Hippocampal formation (tissue), 2 donors: ENCODE measurements at places on chromosomes 1 and 21.

GRCh38 chr1:241097479-241097878 is 259.5 kb downstream of the RGS7 start:
- no peak for DNase-seq

- no peak for DNase-seq
Observed at GRCh38 chr1:22283596-22283995, 140.7 kb upstream of the WNT4 start.

- DNase-seq = no peak
Observed at GRCh38 chr21:45313015-45313414, 25.3 kb upstream of the POFUT2 start.

- no peak for DNase-seq
Observed at GRCh38 chr1:52952112-52952511, 25.0 kb downstream of the SCP2 start.

- DNase-seq = no peak
Observed at GRCh38 chr1:231194476-231194842, 32.6 kb downstream of the TRIM67 start.

DNA sequence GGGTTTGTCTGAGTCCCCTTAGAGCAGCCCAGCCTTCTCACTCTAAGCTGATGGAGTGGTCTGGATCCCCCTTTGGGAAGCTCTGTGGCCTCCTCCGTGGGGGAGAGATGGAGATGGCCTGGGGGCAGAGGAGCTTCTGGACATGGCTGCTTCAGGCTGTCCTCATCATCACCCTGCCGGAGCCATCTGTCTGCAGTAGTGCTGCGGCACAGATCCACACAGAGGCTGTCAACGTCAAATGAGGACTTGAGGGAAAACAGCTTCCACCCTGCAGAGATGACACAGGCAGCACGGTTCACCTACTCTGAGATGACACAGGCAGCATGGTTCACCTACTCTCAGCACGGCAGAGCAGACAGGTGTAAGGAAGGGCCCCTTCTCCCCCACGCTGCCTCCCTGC is 134.3 kb downstream of the IGSF21 start:
- no peak for DNase-seq

GRCh38 chr1:167862432-167863076 is 51.4 kb downstream of the ADCY10 start:
- no peak for DNase-seq
